Stimulated activated CD8-positive, alpha-beta memory T cell treated with anti-CD3 and anti-CD28 coated beads, Interleukin-7, amount 100 ng/mL, for 48 hours (primary cell): ENCODE measurements at places on chromosomes 3 and 15.

DNA sequence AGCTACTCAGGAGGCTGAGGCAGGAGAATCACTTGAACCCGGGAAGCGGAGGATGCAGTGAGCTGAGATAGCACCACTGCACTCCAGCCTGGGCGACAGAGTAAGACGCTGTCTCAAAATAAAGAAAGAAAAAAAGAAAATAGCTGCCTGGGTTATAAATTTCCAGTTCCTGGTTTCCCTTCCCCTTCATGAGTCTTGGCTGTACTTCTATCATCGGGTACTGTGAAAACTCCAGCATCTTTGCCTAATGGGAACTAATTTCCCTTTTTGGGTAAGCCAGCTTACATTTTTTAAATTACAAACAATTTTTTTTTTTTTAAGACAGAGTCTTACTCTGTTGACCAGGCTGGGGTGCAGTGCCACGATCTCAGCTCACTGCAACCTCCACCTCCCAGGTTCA is 15.0 kb downstream of the DENND4A start:
- DNase-seq = no peak

- DNase-seq = no peak
Observed at GRCh38 chr3:10272977-10273376, 19.8 kb downstream of the GHRL start.

- DNase-seq = no peak
Observed at GRCh38 chr3:156014489-156014888, 105.9 kb upstream of the KCNAB1 start.

DNA sequence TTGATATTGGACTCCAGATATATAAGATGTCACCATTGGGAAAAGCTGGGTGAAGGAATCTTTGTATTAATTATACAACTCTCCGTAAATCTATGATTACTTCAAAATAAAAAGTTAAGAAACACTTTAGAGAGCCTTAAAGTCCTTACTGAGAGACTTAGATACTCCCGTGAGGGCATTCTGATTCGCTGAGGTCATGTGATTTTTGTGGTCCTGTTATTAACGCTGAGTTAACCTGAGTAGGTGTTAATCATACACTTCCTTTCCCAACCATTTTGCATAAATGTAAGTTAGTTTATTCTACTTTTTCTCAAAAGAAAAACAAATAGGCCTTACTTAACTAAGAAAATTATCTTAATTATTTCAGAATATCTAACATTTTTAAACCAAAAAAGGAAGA is 67.1 kb upstream of the LMOD3 start:
- DNase-seq = no peak

GRCh38 chr3:13569641-13570390 is 20.9 kb downstream of the FBLN2 start:
- no peak for DNase-seq

GRCh38 chr3:197494366-197495058 is 61.3 kb downstream of the BDH1 start:
- DNase-seq = no peak

- DNase-seq = no peak
Observed at GRCh38 chr3:18416332-18416731, 8.8 kb downstream of the SATB1 start.

DNA sequence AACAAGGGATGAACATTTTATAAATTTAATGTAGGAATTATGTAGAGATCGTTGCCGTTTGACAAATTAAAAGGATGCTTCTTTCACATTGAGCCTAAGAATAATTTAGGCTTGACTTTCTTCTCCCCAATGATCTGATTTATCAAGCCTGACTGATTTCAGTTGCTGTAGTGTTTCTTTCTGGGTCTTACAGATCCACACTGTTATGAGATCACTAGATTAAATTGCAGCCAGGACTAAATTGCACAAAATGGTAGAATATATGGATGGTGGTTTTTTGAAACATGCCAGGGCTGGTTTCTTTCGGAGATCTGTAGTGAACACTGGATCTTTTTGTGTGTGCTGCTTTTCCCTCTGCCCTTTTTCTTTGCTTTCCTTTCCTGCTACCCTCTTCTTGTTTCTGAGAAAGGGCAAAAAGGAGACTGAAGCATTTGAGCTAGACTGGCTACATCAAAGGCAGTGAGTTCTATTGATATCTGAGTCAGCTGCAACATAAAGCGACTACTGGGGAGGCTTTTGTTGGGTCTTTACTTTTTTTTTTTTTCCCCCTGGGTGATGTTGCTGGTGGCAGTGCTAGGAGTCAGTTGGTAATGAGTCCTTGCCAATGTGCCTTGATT is 83.0 kb downstream of the AKAP13 start:
- DNase-seq = no peak

DNA sequence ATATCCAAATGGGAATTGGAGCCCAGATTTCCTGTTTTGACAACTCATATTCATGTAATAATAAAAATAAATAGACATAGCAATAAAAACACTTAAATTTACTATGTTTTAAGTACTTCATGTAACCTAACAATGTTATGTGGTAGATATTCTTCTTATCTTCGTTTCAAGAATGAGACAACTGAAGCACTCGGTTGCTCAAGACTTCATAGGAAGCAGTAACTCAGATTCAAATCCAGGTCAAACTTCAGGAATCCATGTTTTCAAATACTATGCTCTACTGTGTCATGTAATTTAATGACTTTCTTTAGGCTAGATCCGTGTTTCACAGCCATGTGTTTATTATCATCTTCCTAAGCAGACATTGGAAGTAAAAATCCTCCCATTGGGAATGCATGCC is 492.2 kb downstream of the CNTN3 start:
- no peak for DNase-seq

DNA sequence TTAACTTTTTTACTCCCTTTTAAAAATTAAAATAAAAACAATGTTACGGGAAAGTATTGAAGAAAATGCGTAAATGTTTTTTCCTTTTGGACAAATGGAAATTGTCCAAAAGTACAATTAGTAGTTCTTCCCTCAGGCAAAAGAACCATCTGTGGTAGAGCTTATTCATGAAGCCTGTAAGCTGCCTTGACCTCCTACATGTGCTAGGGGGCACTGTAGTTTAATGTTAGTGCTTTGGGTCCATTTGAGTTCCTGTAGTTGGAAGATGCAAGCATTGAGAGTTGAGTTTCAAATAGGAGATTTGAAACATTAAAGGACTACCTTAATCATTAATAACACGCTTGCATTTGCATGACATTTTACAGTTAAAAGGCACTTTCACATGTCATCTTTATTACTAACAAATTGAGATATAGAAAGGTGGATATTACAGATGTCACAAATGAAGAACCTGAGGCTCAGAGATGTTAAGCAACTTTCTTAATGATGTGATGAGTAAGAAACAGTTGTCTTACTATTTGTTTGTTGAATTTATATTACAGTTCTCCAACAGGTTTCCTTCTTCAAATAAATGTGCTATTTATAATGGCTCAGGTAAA is 1.8 kb upstream of the ZNF385D start:
- DNase-seq = no peak

DNA sequence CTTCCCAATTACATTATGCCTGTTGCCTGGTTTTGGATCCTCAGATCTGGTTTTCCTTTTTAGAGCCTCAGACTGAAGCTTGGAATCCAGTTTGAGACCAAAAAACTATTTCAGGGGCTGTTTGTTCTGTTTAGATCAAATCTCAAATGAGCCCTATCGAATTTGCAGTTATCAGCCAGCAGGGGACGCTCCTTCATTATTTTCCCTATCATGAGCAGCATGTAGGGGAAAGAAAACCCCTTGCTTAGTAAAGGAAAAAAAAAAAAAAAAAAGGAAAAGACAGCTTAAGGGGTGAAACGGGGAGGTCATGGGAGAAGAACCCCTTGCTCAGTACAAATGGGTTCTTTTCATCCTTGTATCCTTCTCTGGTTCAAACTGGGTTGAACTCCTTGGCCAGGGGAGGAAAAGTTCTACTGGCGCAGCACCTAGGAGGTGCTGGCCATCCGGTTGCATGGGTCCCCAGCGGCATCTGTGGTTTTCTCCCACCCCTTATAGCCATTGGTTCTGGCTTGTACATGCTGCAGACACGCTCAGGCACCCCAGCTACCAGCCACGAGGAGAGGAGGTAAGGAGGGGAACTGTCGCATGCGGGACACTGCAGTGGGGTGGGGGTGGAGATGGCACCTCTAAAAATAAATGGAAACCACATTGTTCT is 1375.1 kb upstream of the ALCAM start:
- no peak for DNase-seq

DNA sequence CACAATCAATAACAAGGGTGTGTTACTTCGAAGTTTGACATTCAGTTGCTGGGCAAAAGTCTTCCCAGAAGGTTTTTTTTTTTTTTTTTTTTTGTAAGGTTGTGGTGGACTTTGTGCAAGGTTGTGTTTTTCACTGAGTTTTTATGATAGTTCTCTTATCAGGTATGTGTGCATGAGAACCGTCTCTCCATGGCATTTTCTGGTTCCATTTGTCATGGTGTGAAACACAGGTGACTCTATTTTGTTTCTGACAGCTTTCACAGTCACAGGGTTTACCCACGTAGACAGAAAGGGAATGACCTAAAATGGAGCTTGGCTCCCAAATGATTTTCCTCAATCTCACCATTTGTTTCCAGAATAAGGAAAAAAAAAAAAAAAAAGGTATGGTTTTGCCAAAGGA is 1377.2 kb upstream of the CADM2 start:
- no peak for DNase-seq

- DNase-seq = no peak
Observed at GRCh38 chr3:65472501-65472900, 566.2 kb downstream of the MAGI1 start.

- DNase-seq = no peak
Observed at GRCh38 chr3:159660326-159660725, 328.3 kb upstream of the IL12A start.

GRCh38 chr15:49979705-49980382 is 139.2 kb downstream of the ATP8B4 start:
- no peak for DNase-seq

- no peak for DNase-seq
Observed at GRCh38 chr3:82240322-82240721, 478.9 kb upstream of the GBE1 start.

DNA sequence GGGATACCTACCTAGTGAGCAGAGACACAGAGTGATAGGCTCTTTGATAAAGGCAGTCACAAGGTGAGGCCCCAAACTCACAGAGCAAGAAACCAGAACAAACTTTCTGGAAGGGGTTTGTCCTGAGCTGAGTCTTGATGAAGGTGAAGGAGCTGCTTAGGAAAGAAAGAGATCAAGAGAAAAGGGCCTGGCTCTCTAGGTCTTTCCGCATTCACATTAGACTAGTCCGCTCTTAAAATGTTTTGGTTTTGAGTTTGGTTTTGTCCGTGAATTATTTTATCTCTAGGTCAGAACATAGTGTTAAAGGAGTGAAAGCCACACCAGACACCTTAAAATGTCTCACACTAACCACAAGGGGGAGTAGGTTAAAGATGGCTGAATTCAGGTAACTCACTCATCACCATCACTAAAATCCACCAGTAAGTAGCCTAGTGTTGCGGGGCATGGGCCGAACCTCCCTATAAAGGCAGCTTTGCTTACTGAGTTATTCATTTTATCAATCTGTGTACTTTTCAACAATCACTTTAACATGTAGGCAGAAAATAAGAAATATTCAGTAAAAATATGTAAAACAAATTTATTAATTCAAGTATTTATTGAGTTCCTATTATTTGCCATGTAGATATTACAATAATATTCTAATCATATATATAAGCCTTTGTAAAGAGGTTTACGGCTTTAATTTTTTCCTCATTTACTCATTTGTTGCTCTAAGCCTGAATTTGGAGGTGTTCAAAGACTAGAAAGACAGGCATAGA is 121.5 kb upstream of the TSC22D2 start:
- DNase-seq = no peak

GRCh38 chr15:96657096-96657495 is 326.6 kb downstream of the NR2F2 start:
- no peak for DNase-seq

- no peak for DNase-seq
Observed at GRCh38 chr3:149969110-149969939, 1.4 kb downstream of the PFN2 start.

DNA sequence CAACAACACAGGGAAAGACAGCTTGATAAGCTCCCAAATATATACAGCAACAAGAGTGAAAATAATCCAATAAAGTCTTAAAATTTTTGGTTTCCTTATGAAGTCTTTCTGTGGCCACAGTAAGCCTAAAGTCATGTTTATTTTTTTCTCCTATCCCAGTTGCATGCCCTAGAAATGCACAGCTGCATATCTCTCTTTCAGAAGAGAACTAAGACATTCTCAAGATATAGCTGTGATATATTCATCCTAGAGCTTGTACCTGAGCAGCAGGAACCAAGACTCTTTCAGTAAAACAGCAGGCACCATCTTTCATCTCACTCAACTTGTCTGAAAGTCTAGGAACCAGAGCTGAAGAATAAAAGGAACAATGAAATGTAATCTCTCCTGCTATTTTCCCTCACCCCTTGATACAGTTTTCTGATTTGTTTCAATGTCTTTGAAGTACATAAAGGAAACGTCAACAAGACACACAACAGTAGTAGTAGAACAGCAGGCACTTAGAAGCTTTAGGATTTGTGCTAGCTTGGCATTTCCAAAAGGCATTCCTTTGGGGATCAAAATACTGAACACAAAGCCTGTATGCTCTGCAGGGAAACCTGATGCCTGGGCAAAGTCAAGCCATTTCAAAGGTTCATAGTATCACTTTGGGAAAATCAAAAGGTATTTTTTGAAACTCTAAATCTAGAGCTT is 536.8 kb downstream of the PYDC2 start:
- DNase-seq = no peak

GRCh38 chr3:185851046-185851445 is 26.2 kb upstream of the IGF2BP2 start:
- no peak for DNase-seq

- DNase-seq = no peak
Observed at GRCh38 chr15:63185206-63185605, 4.2 kb upstream of the RAB8B start.

GRCh38 chr3:188635258-188636042 is 481.5 kb downstream of the LPP start:
- no peak for DNase-seq

- DNase-seq = no peak
Observed at GRCh38 chr15:41695750-41696436, 35.7 kb downstream of the MGA start.

DNA sequence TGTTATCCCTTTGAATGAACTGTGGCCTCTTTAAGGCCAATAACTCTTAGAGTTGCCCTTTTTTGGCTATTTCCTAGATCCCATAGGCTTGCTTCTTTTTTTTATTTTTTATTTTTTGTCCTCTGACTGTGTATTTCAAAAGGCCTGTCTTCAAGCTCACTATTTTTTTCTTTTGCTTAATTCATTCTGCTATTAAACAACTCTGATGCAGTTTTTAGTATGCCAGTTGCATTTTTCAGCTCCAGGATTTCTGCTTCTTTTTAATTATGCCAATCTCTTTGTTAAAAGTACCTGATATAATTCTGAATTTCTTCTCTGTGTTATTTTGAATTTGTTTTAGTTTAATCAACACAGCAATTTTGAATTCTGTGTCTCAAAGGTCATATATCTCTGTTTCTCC is 912.1 kb downstream of the PLOD2 start:
- no peak for DNase-seq

DNA sequence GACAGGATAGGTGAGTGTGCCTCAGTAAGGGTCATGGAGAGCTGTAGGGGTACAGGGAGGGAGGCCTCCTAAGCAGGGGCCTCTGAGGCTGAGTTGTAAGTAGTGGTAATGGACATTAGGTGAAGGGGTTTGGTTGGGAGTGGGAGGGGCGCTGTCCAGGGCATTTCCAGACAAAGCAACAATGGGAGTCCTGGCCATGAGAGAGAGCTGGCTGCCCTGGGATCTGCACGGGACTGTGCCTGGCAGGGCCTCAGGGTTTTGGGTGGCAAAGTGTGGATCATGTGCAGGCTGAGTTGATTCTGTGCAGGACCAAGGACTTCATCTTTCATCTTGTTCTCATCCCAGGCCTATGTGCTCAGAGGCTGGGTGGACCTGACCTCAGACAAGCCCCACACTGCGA is 4.6 kb downstream of the TTC21A start:
- no peak for DNase-seq

- DNase-seq = peak; percentile 14
Observed at GRCh38 chr15:98292442-98293240, 332.1 kb downstream of the ARRDC4 start.
